ENCODE measurements at places on chromosomes 3 and 15. TPM values are rescaled to one million over a fixed set of nuclear protein-coding genes. Genes with fewer than 3 reads are reported as not detected.

The SEC61A1 gene
- 394 TPM for total RNA-seq

The SPATA12 gene
- 0.47 TPM for total RNA-seq

The GOLGA6L7 gene
- total RNA-seq, result not detected

The RTP4 gene
- 12.3 TPM for total RNA-seq

The MPI gene
- total RNA-seq, result 76.1 TPM

The GABRR3 gene
- not detected for total RNA-seq

The UROC1 gene
- total RNA-seq, result not detected

The GOLGA6L10 gene
- total RNA-seq, result 0.88 TPM

The LRTM1 gene
- not detected for total RNA-seq

The CCDC39 gene
- total RNA-seq, result not detected

The RBP2 gene
- not detected for total RNA-seq

The CPA3 gene
- total RNA-seq, result not detected

The HYAL3 gene
- 4.3 TPM for total RNA-seq

The ALDH1L1 gene
- 11.2 TPM for total RNA-seq

The GPR27 gene
- total RNA-seq, result 1.0 TPM

The MUC13 gene
- 58.8 TPM for total RNA-seq

The ZNF385D gene
- total RNA-seq, result not detected

The UPK1B gene
- total RNA-seq, result 32.8 TPM

The DHX36 gene
- 127 TPM for total RNA-seq

The C3orf49 gene
- not detected for total RNA-seq

The MYEF2 gene
- 31.1 TPM for total RNA-seq

The RNU5B-1 gene
- 20.3 TPM for total RNA-seq

The GPR62 gene
- total RNA-seq, result not detected

The MOBP gene
- total RNA-seq, result 0.57 TPM

The MCF2L2 gene
- total RNA-seq, result 0.35 TPM

The CP gene
- 5.4 TPM for total RNA-seq

The TMOD3 gene
- total RNA-seq, result 53.6 TPM

The AGBL1 gene
- total RNA-seq, result not detected

The AVEN gene
- total RNA-seq, result 2.8 TPM

The SERPINI2 gene
- total RNA-seq, result not detected

The ADPGK gene
- 82.7 TPM for total RNA-seq

The ZNF770 gene
- total RNA-seq, result 14.0 TPM

The WDR93 gene
- total RNA-seq, result not detected

The SLC12A1 gene
- total RNA-seq, result not detected

The FBXO40 gene
- not detected for total RNA-seq

The TNNC1 gene
- 26.5 TPM for total RNA-seq

The ARGFX gene
- total RNA-seq, result not detected

The FOXL2 gene
- total RNA-seq, result 0.86 TPM

The C2CD4B gene
- 18.8 TPM for total RNA-seq

The SGO1 gene
- 29.4 TPM for total RNA-seq

The CYP8B1 gene
- total RNA-seq, result not detected

The STT3B gene
- 202 TPM for total RNA-seq

The GAP43 gene
- total RNA-seq, result not detected

The ADAMTS9 gene
- total RNA-seq, result 63.3 TPM

The GOLGA6A gene
- total RNA-seq, result not detected

The SMAD6 gene
- 58.6 TPM for total RNA-seq

The SNX22 gene
- total RNA-seq, result 1.3 TPM

The TERC gene
- 4.7 TPM for total RNA-seq

The RARRES1 gene
- total RNA-seq, result 1,195 TPM

The SH2D7 gene
- total RNA-seq, result not detected

The ALDH1A3 gene
- 666 TPM for total RNA-seq
